ENCODE measurements at places on chromosomes 7 and 10.

DNA sequence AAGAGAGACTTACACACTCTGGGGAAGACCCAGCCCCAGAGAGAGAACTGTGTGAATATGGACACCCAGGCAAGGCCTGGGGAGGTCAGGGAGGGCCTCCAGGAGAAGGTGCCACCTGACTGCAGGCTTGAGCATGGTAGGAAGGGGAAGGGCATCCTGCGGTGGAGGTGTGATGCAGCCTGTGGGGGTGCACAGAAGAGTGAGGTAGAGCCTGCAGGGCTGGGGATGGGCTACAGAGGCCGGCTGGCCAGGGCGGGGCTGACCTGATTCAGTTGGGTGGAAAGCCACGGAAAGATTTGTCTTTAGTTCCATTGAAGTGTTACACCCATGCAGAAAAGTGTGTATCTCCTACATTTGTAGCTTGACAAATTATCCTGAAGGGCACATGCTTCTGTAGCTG is 47.6 kb downstream of the ZMIZ1 start:
- no peak for DNase-seq

DNA sequence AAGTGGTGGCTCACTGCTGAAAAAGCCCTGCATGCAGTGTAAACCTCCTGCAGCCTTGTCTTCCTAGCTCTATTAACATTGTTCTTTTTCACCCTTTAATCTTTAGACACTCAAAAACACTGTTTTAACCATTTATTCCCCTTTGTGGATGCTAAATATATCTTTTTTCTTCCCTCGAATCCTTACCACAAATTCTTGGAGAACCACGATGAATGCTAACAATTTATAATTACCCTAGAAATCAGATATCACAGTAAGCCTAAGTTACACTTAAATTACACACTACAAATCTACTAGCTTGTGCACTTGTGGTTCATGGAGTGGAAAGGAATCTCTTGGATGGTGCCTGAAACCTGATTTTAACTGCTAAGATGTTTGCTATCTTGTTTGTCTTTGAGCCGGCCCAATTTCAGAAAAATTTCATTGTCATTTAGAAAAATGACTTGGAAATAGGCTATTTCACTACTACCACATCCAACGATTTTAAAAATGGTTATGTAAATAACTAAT is 125.1 kb upstream of the NOBOX start:
- DNase-seq = no peak

- no peak for DNase-seq
Measured at GRCh38 chr7:103576641-103577040, 130.6 kb upstream of the SLC26A5 start.

DNA sequence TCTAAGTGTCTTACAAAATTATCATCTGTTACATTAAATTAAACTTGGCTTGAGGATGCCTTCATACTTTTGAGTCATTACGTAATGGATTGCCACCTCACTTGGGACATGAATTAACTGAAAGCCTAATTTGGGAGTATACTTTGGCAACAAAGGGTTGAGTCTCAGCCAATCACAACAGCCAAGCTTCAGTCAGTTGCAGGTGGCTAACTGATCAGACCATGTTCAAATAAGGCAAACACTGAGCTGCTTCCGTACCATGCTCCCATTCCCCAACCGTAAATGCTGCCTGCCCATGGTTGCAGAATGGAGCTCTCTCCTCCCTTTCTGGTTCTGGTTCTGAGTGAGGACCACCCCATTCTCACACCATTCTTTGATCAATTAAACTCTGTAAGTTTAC is 92.9 kb upstream of the STK17A start:
- DNase-seq = no peak

DNA sequence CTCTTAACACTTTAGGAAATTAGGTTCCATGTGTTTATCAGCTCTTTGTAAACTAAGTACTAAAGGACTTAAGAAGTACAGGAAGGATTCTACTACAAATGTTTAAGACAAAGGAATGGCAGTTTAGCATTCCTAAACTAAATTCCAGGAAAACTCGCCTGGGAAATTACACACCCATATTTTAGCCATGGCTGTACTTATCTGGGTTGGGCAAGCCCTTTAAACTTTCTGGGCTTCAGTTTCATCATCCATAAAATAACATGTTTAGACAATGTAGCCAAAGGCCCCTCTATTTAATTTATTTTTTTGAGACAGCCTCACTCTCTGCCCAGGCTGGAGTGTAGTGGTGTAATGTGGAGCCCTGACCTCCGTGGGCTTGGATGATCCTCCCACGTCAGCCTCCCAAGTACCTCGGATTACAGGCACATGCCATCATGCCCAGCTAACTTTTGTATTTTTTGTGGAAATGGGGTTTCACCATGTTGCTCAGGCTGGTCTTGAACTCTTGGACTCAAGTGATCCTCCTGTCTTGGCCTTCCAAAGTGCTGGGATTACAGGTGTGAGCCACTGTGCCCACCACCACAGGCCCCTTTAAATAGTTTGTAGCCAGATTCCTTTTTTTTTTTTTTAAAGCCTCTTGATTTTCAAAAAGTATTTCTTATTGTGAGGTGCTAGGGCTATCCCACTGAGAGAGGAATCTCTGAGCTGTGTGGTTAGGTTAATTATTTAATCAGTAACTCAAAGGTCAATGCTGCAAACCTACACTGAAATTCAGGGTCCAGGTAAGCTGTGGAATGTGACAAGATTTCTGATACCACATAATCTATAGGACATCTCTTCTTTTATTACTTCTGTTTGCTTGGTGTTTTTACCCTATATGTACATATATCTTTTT is 32.1 kb downstream of the TMEM60 start:
- DNase-seq = peak; percentile 20

DNA sequence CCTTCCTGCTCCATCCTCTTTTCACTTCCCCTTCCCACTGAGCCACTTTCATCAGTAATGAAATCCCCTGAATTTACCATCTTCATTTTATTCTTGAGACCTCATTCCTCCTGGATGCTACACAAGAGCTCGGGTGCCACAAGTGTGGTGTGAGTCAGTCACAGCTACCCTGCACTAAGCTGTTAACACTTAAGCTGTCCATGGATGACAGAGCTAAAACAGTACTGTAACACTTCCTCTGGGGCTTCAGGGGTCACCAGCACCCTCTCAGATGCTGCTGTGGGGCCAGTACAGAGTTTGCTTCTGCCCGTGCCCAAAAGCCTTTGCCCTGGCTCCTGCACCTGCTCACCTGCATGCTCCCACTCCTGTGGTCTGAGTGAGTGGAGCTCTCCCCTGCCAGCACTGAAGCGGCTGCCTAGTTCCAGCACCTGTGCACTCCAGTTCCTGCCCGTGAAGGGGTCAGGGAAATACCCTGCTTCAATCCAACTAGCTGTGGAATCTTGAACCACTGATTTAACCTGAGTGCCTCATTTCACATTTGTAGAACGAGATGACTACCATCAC is 71.9 kb downstream of the POT1 start:
- no peak for DNase-seq

DNA sequence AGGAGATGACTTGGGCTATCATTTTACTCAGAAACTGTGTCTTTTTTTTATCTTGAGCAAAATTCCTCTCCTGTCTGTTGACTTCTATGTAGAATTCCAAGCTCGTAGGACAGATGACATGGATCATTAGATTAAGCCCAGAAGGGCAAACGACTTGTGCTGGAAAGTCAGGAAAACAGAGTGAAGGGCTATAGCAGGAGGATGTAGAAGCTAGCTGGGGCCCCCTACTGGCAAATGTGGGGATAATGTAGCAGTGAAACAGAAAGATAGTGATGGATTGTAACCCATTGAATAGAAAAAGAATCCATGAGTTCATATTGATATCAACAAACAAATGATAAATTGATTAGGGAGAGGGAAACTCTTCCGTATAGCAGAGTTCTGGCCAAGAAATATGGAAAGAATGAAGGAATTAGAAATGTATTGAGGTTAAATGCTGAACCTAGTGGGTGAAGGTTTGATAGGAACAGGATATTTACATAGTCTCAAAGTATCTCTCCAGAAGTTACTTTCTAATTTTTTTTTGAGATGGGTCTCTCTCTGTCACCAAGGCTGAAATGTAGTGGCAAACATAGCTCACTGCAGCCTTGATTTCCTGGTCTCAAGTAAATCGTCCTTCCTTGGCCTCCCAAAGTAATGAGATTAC is 103.6 kb downstream of the LYZL1 start:
- peak; percentile 69 for DNase-seq

DNA sequence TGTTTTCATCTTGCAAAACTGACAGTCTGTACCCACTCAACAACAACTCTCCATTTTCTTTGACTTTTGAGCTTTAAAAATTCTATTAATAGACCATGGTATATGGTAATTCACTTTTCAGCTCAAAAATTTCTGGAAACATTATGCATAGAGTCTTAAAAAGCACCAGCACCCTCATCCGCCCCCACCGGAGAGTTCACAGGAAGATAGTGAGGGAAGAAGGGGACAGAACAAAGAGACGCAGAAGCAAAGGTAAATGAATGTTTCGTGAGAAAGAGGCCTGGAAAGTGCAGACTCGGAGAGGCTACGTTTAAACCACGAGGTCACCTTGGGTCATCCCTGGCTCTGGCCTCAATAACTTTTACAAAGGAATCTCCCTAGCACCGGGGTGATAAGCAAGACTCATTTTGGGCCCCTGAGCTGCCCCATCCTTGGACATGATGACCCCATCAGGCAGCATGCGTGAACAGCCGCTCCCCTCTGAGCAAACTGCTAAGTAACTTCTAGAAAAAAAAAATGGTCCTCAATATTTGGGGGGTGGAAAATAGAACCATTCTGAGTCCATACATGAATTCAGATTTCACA is 96.3 kb downstream of the CPXM2 start:
- no peak for DNase-seq

DNA sequence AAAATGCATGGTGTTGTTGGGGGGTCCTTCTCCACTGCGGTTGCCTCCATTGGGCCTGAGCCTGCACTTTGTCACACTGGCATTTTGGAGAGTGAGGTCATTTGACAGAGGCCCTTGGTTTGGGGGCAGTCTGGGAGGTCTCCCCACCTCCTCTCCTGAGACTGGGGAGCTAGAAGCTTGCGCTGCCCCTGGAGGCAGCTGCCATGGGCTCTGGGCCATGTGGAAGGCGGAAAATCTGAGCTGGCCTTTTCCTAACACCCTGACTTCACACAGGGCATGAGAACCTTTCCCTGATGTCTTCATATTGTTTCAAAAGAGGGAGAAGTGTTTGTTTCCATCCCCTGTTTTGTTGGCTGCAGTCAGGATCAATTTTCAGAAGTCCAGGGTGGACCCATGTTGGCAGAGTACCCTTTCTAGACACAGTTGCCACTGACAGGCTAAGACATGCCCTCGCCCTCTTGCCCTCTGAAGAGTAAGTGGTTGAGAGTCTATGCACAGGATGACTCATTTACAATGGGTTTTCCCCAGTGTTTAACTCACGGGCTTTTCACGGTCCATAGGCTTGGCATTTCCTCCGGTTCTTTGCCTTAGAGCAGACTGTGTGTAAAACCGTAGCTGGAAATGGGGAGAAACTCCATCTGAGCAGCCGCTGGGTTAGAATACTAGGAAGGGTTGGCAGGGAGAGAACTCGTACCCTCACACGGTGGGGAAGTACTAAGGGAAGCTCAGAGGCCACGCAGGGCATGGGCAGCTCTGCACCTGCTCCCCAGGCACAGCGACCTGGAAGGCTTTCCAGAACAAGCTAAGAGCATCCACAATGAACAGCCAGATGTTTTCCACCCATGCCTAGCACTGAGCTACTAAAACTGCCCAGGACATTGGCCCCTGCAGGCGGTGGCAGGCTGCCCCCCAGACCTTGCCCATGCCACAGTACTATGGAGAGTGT is 655.0 kb downstream of the SDK1 start:
- DNase-seq = no peak

- DNase-seq = peak; percentile 26
Measured at GRCh38 chr10:120735773-120736371, 115.3 kb upstream of the WDR11 start.

- peak; percentile 86 for DNase-seq
Measured at GRCh38 chr10:110399106-110399964, 94.6 kb upstream of the SMNDC1 start.

DNA sequence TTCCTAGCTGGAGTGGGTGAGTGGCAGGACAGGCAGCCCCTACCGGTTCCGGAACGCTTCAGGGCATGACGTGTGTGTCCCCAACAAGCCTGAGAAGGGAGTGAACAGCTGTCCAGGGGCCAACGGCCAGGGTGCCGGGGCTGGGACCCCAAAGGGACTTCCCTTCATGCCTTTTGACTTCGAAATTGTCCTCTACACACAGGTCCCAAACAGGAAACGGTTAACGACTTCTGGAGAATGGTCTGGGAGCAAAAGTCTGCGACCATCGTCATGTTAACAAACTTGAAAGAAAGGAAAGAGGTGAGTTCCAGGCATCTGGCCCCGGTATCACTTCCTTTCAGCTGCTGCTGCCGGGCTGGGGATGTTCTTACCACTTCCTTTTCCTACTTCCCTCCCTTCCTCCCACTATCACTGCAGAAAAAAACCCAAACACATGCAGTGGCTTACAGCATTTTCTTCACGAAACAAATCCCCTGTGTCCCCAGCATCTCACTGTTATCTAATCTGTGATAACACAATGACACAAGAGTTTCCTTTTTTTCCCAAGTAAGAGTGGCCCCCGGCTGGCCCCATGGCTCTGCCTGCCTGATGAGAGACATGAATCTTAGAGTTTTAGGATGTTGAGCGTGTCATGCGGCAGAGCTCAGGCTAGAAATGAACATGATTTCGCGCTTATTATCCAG is 63.2 kb downstream of the MKI67 start:
- no peak for DNase-seq

GRCh38 chr7:37411444-37412034 is 37.1 kb downstream of the ELMO1 start:
- no peak for DNase-seq

DNA sequence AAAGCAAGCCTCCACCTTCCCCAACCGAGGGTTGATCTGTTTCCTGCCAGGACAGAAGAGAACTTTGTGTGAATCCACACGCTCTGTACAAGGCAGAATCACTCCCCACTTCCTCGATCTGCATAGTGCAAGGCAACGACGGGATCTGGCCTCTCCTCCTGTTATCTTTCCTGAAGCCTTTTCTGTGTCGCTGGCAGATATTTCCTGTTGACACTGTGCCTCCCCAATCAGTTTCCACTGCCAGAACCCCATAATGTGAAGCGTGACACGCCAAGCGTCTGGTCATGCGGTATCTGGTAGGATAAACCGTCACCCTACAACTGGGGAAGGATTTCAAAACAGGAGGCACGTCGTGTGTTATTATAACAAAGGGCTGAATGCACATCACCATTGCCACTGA is 57.2 kb downstream of the FAM171A1 start:
- no peak for DNase-seq

GRCh38 chr10:72567889-72568640 is 57.8 kb downstream of the MICU1 start:
- no peak for DNase-seq

DNA sequence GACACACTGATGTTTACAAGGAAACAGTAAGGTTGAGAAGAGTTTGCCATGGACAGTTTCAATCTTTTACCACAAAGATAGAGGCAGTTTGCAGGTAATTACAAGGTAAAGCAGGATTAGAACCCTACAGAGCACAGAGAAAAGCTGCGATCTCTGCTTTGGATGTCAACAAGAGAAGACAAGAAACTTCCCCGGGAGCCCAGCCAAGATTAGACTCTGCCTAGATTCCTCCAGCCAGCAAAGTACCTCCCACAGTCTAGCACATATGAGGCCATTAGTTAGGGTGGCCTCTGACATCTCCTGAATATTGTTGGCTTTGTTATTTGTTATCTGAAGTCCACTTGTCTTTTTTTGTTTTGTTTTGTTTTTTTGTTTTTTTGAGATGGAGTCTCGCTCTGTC is 178.1 kb downstream of the CALN1 start:
- no peak for DNase-seq

Data from GM03348 (cell line).